IPS DF 6.9 (cell line): ENCODE measurements at places on chromosomes 3 and 15.
A peak's percentile ranks its signal among the peaks of the same experiment; 100 is the strongest.

- no peak for DNase-seq
Observed at GRCh38 chr3:32367442-32367841, 24.2 kb upstream of the CMTM7 start.

GRCh38 chr3:10561946-10562560 lies 56.7 kb upstream of the ATP2B2 start:
- no peak for DNase-seq

DNA sequence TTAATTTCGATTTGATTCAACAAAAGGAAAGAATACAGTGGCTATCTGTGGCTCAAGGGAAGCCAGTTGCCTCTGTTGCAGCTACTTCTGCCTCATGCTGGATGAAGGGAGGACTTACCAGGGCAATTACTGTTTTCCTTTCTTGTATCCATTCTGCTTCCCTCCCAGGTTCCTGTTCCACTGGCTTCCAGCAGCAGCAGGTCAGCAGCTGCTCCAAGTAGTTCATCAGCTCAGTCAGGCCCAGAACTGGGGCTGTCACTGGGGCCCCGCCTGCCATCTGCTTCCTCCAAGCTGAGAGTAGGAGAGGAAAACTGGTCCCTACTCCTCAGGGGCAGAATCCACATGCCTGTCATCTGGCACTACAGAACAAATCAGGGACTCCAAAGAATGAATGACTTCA lies 48.6 kb upstream of the ULK4 start:
- DNase-seq = no peak

- no peak for DNase-seq
Observed at GRCh38 chr3:52240059-52240885, 1.3 kb upstream of the TWF2 start.

DNA sequence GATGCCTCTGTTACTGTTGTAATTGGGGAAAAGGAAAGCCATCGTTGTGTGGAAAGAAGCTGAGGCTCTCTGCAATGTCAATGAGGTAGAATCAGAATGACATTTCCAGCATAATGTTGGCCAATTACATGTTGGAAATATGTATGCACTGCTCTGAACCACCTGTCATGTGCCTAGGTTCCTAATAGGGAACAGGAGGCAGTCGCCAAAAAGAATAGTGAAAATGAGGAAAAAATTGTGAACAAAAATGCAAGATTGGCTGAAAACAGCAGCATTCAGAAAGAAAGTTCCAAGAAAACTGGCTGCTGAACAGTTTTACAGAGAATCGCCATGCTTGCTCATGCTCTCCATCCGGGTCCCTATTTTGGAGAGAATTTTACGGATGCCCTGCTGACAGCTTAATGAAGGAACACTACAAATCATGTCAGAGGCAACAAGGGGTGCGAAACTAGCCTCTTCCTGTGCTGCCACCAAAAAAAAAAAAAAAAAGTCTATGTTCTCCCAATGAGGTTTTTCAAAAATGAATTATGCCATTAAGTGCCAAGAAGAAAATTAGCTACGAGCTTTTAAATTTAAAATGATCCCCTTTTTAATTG lies 305.9 kb upstream of the ARRDC4 start:
- no peak for DNase-seq

GRCh38 chr15:78673476-78673875 lies 32.5 kb upstream of the CHRNB4 start:
- no peak for DNase-seq

DNA sequence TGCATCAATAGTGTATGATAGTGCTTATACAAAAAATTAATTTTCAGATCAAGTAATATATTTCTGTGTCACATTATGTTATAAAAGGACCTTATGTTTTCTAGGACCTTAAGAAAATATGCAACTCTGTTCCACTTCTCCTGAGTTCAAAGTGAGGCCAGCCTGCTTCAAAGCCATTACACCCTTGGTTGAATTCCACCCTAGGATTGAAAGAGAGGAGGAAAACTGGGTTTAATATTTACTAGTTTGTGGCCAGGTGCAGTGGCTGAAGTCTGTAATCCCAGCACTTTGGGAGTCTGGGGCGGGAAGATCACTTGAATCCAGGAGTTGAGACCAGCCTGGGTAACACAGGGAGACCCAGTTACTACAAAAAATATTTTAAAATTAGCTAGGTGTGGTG lies 32.9 kb upstream of the NR1I2 start:
- no peak for DNase-seq

DNA sequence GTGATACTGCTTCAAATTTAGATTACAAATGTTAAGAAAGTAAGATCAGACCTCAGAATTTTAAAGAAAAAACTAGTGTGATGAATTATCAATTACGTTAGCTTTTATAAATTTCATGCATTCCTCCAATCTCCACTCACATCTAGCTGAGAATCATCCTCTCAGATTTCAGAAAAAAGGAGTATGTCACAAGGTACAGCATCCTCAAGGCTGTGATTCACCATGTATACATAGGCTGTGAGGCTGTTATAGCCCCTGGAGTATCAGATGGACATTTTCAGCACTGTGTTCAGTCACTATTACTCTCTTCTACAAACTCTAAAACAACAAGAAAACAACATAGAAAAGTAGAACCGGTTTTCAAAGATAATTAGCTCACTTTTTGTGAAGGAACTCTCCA lies 214.4 kb downstream of the PCCB start:
- no peak for DNase-seq

DNA sequence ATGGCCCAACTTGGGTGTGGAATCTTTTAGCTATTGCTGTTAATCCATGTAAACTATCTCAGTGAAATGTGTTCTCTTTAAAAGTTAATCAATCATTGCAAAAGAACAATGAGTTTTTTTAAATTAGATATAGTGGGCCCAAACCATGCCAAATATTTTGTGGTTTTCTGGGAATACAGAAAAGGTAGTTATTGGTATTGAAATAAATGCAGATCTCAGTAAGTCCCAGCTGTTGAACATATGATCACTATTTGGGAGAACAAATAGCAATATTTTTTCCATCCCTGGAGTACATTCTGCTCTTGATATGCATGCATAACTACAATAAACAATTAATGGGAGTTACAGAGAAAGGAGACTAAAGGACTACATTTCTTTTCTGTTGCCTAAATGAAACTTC lies 36.0 kb upstream of the LEKR1 start:
- no peak for DNase-seq

- no peak for DNase-seq
Observed at GRCh38 chr3:128619146-128619890, 31.3 kb downstream of the RPN1 start.

DNA sequence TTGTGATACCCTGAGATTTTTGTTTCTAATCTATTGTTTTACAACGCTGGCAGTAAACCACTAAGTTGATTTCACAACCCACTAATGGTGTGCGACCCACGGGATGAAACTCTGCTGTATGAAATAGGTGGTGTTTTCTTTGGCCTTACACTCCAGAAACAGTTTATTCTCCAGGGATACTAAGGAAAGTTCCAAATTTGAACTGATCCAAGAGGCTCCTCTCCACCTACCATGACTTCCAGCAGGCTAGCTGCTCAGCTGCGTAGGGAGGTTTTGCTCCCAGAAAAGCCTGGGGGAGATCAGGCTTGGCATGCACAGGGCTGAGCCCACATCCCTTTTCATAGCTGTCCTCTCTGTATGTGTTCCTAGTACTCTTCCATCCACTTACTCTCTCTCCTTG lies 71.5 kb downstream of the FAM174B start:
- no peak for DNase-seq

DNA sequence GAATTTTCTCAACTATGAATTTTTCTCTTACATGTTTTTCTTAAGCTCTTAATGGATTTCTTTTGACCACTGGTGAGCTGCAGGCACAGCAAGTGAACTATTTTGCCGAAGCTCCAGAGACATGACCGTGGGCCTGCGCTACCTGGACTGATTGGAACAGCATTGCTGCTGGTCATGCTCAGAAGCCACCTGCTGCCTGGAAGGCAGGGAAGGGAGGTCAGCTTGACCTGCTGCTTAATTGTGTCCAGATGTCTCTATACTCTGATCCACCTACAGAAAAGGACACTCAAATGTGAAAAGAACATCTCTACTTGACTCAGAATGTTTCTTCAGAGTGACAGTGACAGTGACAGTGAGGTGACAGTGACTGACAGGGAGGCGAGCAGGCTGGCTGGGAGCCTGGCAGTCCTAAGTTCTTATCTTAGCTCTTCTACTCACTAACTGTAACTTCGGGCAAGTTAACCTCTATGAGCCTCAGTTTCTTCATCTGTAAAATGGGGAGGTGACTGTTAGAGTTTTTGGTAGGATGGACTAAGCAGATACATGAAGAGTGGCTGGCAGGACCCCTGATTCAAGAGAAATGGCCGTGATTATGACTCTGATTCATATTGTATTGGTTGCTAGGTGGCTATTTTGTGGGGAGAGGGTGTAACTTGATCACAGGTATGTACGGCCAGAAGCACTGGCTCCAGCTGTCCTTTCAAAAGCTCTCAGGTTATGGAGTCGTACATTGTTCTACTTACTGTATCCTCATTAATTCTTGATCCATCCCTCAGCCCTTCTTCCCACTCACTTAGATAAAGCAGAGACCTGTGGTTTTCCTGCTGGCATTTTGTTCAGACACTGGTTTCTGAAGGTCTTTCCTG lies 54.8 kb upstream of the DLG1 start:
- no peak for DNase-seq

DNA sequence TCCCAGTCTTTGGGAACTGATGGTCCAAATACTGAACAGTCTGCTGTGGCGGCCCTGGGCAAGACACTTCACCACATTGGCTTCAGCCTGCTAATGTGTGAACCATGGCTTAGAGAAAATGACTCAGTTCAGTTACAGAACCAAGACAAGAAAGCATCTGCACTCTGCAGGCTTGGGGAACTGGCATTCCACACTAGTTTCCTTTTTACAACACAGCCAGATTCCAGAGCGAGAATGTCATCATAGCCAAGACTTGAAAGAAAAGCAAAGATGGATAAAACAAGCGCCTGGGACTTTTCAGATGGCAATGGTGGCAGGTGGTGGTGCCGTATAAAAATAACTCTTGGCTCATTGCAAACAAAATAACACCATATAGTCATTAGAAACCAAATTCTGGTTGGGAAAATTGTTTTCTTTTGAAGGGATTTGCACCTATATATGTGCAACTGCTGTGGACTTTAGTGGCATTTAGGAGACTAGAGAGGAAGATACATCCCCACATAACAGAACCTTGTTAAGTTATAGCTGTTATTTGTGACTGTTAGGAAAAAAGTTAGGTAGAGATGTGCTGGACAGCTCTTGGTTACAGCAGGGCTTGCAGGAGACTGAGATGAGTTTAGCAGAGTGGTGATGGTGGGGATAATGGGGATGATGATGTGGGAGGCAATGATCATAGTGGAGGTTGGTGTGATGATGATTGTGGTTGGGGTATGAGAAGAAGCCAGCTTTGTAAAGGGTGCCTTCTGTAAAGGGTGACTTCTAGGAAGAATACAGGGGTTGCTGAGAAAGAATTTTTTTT lies 273.6 kb downstream of the THRB start:
- DNase-seq = no peak

GRCh38 chr3:194082743-194083636 lies 53.0 kb upstream of the HES1 start:
- DNase-seq = no peak

GRCh38 chr15:76669521-76670207 lies 235.5 kb downstream of the SCAPER start:
- DNase-seq = no peak

GRCh38 chr3:108818404-108818803 lies 4.2 kb upstream of the TRAT1 start:
- DNase-seq = peak; percentile 37

DNA sequence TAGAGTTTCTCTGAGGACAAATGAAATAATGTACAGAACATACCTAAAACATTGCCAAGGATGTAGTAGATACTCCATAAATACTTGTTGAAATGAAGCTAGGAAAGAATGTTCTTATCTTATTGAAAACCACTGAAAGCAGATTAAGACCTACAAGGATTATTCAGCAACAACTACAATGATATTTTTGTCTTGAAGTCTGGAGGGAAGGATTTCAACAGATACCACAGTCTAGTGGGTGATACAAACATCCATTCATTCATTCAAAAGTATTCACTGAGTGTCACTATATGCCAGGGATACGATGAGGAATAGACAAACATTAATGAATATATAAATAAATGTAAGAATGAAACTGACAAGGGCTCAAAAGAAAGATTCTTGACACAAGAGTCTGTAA lies 74.7 kb upstream of the THBS1 start:
- DNase-seq = no peak

DNA sequence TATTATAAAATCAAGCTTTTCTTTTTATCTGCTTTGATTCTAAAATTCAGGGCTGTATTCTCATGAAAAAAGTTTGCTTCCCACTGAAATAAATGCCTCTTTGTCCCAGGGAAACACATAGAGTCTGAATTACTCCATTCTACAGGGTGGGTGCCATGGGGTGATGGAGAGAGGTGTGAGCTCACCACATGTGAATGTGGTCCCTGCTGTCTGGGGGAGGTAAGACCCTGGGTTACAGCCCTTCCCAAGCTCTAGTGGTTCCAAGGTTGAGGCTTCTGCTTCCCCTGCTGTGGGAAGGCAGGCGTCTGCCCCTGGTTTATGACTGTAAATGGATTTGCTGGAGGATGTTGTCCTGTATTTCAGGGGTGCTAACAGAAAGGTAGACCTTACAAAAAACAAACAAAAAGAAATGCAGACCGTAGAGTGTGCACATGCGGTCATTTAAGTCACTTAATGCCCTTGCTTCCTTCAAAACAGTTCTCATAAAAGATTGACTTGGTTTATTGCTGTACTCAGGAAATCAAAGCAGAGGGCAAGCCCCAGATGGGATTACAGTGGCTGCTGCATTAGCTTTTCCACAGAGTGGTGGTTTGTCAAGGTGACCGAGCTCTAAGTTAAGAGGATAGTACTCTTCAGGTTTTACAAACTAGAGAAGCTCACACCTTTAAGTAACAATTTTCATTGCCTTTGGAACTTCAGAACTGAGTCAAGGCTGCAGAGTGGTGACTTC lies 49.2 kb downstream of the CTDSPL start:
- no peak for DNase-seq

GRCh38 chr3:148102156-148102555 lies 595.5 kb upstream of the AGTR1 start:
- DNase-seq = no peak

GRCh38 chr3:38147421-38147820 lies 9.0 kb downstream of the MYD88 start:
- DNase-seq = no peak

DNA sequence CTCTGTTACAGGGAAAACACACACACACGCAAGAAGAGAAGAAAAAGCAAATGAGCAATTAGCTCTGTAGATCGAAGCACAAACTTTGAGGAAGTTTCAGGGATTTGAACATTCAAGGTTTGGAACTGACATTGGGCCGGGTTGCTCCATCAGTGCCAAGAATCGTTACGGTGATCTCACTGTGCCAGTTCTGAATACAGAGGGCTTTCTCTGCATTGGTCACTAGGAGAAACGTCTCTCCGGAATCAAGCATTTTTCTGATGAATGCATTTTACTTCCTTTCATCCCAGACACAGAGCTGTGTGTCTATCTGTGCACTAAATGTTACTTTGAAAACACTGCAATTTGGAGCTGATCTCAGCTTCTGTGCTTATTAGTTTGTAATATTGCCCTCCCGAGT lies 11.2 kb downstream of the HRH1 start:
- no peak for DNase-seq

GRCh38 chr3:31978553-31978952 lies 2.5 kb downstream of the OSBPL10 start:
- DNase-seq = no peak
